ENCODE measurements at places on chromosomes 2 and 18.

GRCh38 chr2:27711804-27712203, 48.1 kb downstream of the SLC4A1AP start:
- no peak for DNase-seq

DNA sequence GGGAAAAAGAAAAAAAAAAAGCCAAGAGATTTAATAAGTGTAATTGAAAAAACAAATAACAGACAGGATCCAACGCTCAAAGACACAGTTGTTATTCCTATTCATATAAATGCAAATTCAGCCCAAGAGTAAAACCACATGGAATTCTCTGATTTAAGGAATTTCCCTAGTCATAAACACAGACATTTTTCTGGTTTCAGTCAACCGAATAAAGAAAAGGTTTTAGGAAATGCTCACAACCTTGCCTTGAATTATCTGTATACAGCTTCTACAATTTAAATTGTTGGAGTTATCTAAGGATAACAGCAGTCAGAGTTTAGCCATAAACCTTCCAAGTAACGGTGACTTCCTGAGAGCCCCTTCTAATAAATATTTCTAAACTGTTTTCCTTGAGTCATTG, 122.7 kb downstream of the VWC2L start:
- no peak for DNase-seq

GRCh38 chr2:149627111-149627801, 39.7 kb upstream of the MMADHC start:
- no peak for DNase-seq

GRCh38 chr2:177261116-177262060, 3.1 kb downstream of the NFE2L2 start:
- no peak for DNase-seq

DNA sequence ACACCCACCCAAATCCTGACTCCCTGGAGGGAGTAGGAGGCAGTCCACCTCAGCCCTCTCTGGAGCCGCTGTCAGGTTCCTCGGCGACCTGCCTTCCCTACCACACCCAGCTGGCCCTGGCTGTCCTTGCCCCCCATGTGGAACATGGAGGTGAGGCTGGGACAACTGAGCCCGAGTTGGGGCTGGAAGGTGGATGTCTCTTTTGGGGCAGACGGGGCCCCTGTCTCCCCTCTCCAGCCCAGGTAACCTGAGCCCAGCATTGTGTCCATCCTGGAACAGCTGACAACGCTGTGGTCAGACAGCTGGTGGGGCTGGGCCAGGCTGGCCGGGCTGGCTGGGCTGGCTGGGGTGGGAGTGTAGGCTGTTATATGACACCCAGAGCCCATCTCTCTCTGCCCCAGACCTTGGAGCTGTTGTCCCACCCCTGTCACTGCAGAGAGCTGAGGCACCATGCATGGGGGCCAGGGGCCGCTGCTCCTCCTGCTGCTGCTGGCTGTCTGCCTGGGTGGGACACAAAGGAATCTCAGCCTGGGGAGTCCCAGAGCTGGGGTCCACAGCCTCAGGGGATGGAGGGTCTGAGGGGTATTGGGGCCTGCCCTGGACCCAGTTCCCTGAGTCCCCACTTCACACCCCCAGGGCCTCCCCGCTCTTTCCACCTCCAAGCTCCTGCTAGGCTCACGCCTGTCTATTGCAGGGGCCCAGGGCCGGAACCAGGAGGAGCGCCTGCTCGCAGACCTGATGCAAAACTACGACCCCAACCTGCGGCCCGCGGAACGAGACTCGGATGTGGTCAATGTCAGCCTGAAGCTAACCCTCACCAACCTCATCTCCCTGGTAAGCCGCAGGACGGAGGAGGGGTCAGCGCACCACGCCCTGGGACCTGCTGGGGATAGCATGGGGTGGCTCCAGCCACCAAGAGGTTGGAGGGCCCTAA, at the start of gene CHRNG:
Gene CHRNG (plus strand): TSS at position 395 of the 934 bp plus-strand sequence. CDS start 56 bp downstream, at position 451.
- DNase-seq, result no peak

DNA sequence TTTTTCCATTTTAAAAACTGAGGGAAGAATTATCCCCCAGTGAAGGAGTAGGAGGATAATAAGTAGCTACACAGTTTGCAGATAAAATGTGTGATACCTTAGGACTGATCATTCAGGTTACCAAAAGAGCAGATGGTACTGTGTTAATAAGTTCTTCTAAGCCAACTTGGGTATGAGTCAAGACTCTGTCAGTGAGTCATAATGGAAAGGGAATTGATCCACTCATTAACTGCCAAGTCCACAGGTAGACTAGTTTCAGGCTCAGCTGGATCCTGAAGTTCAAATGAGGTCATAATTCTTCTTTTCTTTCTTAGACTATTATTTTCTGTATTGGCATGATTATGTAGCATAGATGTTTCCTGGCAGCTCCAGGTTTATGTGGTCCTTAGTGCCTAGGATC, 142.4 kb upstream of the ALPP start:
- no peak for DNase-seq

- no peak for DNase-seq
Observed at GRCh38 chr18:55139307-55139706, 180.0 kb upstream of the CCDC68 start.

GRCh38 chr2:40448476-40449079, 3.3 kb downstream of the SLC8A1 start:
- DNase-seq, result peak; percentile 27

DNA sequence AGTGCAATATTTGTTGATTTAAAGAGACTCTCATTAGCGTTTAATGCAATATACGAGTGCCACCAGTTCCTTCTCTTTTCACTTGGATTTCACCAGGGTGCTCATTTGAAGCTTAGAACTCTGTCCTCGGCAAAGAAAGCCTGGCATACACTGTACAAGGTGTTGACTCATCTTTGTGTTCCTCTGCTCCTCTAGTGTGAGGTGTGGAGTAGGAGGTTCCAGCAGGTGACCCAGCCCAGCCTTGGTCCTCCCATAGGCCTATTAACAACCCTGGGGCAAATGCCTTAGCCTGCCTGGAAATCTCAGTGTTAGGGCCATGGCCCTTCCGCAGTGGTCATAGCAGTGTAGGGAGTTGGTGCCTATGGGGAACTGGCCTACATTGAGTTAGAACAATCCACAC, 20.1 kb downstream of the BCL2L11 start:
- DNase-seq, result no peak

All from fibroblast of villous mesenchyme (primary cell).